ENCODE measurements at places on chromosomes 5 and 9.

DNA sequence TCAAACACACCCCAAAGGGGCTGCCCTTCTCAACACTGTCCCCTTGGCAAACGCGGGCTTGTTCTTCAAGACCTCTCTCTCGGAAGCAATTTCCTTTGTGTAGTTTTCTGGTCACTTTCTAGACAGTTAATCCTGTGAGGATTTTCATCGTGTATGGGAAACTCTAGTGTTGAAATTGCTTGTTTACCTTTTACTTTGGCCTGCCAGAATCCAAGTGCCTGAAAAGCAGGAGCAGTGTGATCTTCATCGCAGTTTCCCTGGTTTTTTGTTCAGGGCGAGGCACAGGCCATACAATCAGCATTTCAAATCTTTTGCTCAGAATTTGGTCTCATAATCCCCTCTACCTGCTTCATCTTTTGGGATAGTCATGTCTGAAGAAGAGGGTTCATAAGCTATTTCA, 115.7 kb upstream of the C9orf72 start:
- no peak for DNase-seq

DNA sequence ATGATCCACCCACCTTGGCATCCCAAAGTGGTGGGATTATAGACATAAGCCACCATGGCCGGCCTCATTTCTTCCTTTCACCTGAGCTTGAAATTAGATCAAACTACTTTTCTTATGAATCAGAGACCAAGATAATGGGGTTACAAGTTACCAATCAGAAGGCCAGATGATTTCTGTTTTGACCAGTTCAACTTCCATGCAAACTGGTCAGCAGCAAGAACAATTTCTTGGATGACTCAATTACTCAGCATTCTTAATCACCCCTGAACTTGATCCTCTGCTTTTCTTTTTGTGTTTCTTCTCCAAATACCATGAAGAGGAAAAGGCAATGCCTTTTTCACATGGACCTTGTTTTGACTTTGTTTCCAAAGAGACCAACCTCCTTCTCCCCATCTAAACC, 10.0 kb upstream of the PLIN2 start:
- no peak for DNase-seq

GRCh38 chr9:93898026-93898425, 57.1 kb downstream of the BARX1 start:
- no peak for DNase-seq

- DNase-seq = no peak
Observed at GRCh38 chr9:69444021-69444420, 119.0 kb downstream of the ENTREP1 start.

DNA sequence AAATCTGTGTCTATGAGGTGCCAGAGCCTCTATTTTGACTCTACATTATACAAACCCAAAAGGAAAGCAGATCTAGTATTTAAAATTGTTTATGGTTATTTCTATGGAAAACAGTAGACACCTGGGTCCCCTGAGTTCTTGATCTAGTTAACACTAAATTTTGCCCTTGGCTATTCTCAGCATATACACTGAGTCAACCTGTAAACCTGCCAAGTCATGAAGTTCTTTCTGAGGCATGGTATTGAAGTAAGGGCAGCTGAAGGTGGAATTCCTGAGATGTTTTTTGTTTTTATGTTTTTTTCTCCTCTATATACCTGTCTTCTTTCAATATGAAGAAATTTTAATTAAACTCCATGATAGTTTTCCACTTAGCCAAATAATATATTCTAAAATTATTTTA, 120.2 kb downstream of the PDE4D start:
- no peak for DNase-seq

DNA sequence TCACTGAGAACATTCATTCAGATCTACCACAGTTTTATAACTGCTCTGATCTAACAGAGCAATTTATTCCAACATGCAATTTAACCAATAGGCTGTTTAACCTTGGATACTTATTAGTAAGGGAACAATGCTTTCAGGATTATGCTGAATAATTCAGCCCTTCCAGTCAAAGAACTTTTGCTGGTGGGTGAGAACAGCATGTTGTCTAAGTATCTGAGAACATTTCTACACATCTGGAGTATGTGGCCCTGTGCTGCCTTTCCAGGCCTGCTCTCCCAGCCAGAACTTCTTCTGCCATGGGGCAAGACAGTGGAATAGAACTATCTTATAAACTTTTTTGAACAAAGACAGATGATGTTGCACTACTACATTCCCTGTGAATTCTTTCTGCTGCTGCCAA, 55.8 kb downstream of the NFIB start:
- DNase-seq = no peak

- DNase-seq = no peak
Observed at GRCh38 chr5:117133198-117133597, 558.6 kb upstream of the SEMA6A start.

DNA sequence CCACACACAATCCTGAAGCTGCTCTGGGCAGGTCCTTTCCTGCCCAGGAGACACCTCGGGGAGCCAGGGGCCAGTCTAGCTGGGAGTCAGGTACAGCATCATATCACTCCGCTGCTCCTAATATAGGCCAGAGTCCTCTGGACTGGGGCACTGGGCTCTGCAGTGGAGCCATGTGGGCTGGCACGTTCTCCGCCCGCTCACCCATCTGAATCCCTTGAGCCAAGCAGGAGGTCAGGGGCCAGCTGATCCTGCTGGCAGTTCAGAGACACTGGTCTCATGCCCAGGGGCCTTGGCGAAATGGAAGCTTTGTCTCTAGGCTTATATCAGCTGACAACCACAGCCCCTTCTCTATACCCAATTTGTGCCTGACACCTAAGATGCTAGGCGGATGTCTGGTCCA, 9.3 kb upstream of the CORO2A start:
- DNase-seq = no peak

- DNase-seq = no peak
Observed at GRCh38 chr5:148793261-148793660, 33.1 kb upstream of the ADRB2 start.

GRCh38 chr5:76657091-76657490, 33.9 kb upstream of the F2RL2 start:
- no peak for DNase-seq

- DNase-seq = no peak
Observed at GRCh38 chr5:150022681-150023080, 22.1 kb downstream of the HMGXB3 start.

GRCh38 chr9:82495884-82496777, 507.6 kb downstream of the SPATA31D1 start:
- no peak for DNase-seq

- no peak for DNase-seq
Observed at GRCh38 chr9:84296146-84296843, 44.3 kb downstream of the SLC28A3 start.

DNA sequence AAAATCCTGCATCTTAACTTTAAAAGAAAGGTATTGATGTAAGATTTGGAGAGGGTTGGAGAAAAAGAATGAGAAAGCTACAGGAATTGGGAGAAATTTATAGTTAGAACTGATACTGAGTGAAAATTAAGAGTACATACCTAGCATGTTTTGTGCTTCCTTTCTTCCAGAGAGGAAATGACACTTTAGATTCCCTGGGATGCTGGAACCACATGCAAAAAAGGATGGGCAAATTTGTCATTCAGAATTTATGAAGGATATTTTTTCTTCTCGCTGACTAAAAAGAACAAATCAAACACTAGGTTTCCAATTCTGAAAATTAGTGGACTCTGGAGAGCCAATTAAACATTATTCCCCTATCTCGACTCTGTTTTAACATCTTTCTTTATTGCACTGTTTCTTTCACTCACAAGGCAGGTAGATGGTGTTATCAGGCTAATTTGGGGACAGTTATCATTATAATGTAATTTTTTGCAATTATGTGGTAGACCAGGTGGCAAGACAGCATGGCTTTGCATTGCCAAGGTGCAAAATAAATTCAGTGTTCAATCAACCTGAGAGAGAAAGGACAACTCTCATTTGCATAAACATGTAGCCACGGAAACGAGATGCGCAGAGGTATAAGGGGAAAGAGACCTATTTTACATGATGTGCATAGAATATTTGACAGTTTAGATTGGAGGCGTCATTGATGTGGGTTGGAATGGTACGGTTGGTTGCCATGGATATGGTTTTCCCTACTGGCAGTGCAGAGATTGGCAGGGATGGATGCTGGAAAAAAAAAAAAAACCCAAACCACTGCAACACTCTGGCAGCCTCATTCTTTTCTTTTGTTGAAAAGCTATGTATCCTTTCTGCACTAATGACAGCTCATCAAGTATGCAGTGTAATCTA, 320.4 kb upstream of the CCNH start:
- DNase-seq = no peak

GRCh38 chr5:31824869-31825517, 186.1 kb downstream of the PDZD2 start:
- DNase-seq = no peak

All from NAMALWA (cell line).